ENCODE measurements at places on chromosomes 5 and 9.

DNA sequence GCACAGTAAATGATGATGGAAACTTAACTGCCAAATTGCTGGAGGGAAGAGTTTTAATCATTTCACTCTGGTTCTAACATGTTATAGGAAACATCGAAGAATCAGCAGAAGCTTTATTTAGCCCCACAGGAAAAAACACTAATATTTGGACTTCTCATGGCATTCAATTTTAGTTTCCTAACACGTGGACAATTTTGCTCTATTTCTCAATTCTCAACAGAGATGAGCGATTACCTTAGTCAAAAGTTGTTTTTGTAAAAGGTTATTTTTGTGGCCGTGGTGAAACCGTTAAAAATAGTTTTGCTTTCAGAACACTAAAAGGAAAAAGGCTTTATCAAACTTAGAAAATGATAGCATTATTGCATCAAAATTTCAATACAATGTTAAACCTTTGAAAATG, 235.2 kb downstream of the PLK2 start:
- DNase-seq, result no peak

- no peak for DNase-seq
Observed at GRCh38 chr5:156148301-156148700, 178.7 kb upstream of the SGCD start.

DNA sequence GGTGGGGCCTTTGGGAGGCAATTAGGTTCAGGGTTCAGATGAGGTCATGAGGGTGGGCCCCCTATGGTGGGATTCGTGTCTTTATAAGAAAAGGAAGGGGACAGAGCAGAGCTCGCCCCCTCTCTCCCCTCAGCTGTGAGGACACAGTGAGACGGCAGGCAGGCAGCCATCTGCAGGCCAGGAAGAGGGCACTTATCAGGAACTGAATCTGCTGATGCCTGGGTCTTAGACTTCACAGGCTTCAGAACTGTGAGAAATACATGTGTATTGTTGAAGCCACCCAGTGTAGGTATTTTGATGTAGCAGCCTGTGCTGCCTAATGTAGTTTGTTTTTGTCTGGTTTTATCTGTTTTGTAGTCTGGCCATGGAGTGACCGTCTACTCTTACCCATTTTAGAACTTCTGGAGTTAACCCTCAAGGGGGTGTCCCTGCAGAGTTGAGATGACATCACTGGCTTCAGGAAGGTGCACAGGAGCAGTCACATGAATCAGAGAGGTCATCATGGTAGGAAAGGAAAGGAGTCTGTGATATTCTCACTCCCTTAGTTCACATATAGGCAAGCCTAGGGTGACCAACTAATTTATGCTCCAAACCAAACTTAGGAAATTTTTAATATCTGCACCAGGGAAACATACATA, 71.0 kb downstream of the LRRC70 start:
- DNase-seq, result no peak

GRCh38 chr9:36258996-36259533, 817 bp upstream of the GNE start:
- DNase-seq, result no peak

- no peak for DNase-seq
Observed at GRCh38 chr5:90909101-90909503, 350.5 kb downstream of the ADGRV1 start.

GRCh38 chr9:104860263-104860662, 67.7 kb downstream of the ABCA1 start:
- no peak for DNase-seq

- no peak for DNase-seq
Observed at GRCh38 chr5:178106556-178107239, 6.6 kb upstream of the N4BP3 start.

DNA sequence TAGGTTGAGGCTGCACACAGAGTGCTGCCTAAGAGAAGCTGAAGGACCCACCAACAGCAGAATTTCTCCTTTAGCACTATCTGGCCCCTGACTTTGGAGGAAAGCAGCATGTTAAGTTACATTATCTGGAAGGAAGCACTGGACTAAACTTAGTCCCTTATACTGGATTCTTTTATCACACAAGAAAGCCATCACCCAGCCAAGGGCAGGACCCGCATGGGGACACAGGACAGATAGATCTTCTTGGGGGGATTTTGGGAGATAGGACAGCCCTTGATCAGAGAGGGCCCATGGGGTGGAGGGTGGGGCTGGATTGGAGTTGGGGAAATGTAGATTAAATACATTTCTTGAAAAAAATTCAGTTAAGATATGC, 14.4 kb downstream of the ANKRD33B start:
- no peak for DNase-seq

DNA sequence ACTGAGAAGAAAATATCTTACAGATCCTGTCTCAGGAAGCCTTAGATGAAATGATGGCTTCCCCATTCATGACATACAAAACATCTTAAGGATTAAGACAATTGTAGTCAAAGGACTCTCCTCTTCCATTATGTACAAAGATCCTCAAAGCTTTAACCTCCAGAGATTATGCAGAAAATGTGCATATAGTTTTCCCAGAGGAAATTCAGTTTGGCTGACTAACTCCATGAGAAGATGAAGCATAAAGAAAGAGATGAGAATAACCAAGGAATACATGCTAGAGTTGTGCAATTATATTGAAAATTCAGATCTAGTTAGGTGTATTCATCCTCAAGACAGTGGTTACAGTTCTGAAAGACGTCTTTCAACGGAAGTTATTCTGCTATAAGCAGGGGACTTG, 18.6 kb upstream of the NDUFS4 start:
- DNase-seq, result no peak

- no peak for DNase-seq
Observed at GRCh38 chr5:55063899-55064298, 38.5 kb upstream of the GZMA start.

- DNase-seq, result peak; percentile 2
Observed at GRCh38 chr5:612498-613424, 621 bp downstream of the CEP72 start.

GRCh38 chr9:91307279-91307678, 54.4 kb downstream of the AUH start:
- DNase-seq, result no peak

GRCh38 chr5:105638437-105638836, 2032.3 kb downstream of the EFNA5 start:
- no peak for DNase-seq

DNA sequence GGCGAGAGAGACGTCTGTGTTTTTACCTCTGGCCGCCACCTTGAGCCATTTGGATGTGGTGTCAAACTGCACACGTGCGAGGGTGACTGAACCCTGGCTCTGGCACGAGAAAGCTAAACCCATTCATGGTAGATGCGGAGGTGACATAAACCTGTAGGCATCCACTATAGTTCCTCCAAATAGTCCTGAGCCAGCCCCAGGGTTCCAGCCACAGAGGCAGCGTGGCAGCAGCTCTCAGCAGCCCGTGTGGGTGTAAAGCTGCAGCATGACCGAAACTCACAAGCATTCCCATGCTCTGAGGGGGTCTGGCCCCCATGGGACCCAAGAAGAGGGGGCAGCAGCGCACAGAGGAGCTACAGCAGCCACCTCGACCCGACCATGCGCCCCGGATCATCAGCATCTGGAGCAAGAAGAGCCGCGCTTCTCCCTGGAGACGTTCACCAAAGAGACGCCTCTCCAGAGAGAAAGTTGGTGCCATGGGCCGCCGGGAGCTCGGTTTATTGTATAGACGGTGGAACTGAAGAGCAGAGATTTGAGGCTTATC, 303.8 kb upstream of the IRX4 start:
- DNase-seq, result no peak

GRCh38 chr5:133409210-133409674, 203.1 kb downstream of the FSTL4 start:
- no peak for DNase-seq

- DNase-seq, result no peak
Observed at GRCh38 chr5:67063791-67064190, 132.8 kb downstream of the CD180 start.

- DNase-seq, result no peak
Observed at GRCh38 chr5:65858316-65858715, 68.1 kb upstream of the ERBIN start.
